ENCODE measurements at places on chromosomes 3 and 15.

DNA sequence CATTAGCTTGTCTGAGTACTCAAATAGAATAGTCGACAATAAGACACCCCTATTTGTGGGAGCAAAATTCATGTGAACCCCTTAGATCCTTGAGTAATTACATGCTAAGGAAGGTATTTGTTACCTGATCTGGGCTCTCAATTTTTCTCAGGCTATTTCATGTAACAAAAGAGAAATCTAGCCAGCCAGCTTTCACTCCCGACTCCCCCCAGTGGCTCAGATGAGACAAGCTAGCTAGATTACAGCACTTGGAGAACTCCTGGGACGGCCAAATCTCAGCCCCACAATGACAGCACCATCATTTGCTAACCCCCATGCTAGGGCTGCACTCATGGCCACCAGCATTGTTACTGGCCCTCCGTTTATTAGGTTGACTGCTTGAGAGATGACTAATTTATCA lies 41.3 kb downstream of the GLDN start:
- DNase-seq: no peak

DNA sequence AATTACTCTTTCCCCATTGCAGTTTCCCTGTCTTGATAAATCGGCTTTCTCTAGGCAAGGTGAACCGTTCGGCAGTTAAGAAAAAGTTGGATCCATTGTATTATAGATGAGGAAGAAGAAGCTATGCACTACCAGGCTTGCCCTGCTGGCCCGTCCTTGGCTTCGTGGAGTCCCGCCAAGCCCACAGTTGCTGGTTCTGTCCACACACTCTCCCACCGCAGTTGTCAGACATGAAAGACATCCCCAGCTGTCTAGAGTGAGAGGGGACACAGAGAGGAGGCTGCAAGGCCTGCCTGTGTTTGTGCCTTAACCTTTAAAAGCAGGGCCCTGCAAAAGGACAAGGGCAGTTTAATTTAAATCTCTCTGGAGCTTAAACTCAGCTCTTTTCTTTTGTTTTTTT lies 47.2 kb upstream of the PLCL2 start:
- no peak for DNase-seq

DNA sequence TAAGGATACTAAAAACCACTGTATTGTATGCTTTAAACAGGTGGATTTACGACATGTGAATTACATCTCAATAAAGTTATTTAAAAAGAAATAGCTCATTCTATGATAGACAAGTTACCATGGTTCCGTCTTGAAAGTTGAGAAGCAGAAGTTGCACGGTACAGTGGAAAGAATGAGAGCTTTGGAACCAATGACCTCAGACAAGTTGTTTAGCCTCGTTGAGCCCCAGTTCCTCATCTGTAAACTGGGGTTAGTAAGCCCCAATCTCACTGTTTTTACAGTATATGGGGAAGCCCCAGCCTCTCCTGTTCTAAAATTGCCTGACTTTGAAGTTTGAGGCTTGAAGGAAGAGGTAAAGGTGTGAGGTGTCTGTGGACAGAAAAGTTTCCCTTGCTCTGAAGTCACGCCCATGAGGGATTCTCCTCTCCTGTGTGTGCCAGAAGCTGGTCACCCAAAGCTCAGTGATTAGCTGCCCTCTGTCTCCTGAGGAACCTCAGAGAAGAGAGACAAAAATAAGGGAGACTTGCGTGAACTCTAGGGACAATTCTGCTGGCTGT lies 10.0 kb downstream of the CRYGS start:
- DNase-seq: no peak

DNA sequence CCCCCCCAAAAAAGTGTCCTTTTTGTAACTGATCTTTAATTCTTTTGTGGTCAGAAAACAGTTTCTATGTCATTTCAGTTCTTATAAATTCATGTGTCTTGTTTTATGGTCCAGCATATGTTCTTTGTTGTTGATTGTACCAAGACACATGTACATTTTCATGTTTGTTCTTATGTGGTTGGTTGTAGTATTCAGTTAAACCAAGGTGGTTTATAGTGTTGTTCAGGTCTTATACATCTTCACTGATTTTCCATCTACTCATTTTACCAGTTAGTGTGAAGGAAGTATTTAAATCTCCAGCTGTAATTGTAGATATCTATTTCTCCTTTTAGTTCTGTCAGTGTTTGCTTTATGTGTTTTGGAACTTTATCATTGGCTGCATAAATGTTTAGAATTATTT lies 24.0 kb downstream of the MEF2A start:
- DNase-seq: no peak

GRCh38 chr15:66774001-66774814 lies 72.2 kb downstream of the SMAD6 start:
- peak; percentile 40 for DNase-seq

DNA sequence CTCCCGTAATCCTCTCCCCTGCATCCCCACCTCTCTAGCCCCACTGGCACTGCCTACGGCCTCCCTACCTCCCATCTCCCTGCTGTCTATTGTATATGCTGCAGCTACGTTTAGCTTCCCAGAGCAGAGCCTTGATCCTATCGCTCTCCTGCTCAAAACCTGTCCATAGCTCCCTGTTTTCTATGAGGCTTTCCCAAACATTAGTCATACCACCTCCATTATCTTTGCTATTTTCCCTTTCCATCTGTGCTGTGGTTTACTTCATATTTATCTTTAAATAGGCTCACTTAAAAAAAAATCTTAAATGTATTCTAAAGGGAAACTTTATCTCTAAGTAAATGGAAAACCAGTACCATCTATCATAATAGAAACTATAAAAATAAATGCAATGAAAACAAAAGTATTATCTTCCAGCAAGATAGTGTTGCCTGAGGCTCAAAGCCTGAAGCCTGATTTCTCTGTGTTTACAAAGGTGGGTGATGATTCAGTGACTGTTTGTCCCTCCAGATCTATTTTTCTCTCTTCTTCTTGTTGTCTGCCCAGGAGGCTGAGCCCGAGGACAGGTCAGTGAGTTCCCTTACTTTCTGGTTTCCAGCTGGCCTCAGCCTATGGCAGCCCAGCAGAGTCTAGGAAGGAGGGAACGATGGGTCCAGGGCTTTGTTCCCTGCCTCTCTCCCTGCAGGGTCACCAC lies 397.1 kb upstream of the CFAP20DC start:
- DNase-seq: no peak
